Osteoblast (primary cell): ENCODE measurements at places on chromosomes 4 and X. TPM values are rescaled to one million over a fixed set of nuclear protein-coding genes. Genes with fewer than 3 reads are reported as not detected.

Gene H2BW2
- total RNA-seq, result not detected in 2 replicates

Gene PAGE5
- not detected in 2 replicates for total RNA-seq

Gene TEX13B
- total RNA-seq, result not detected in 2 replicates

Gene BEND2
- total RNA-seq, result not detected in 2 replicates

Gene GABRB1
- total RNA-seq, result not detected in 2 replicates

Gene MAGEB6
- not detected in 2 replicates for total RNA-seq

Gene RUFY3
- 82.5 and 90.2 TPM in 2 replicates for total RNA-seq

GRCh38 chr4:77040270-77040669 is 35.5 kb downstream of the CCNI start:
- DNase-seq, result no peak

- DNase-seq, result no peak
Observed at GRCh38 chrX:107683931-107684330, 55.6 kb downstream of the PRPS1 start.

DNA sequence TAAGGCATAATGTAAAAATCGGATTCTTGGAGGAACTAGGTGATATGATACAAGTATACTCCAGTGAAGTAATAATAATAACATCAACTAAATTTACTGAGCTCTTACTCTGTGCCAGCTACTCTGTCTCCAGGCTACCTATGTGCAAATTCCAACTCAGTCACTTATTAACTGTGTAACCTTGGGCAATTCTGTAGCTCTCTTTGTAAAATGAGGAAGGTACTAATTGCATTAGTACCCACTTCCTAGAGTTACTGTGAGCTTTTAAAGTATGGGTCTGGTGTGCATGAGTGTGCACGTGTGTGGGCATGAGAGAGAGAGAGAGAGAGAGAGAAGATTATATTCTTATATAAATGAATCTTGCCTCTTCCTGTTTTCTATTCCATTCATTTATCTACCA is 169.9 kb downstream of the KCNIP4 start:
- no peak for DNase-seq

DNA sequence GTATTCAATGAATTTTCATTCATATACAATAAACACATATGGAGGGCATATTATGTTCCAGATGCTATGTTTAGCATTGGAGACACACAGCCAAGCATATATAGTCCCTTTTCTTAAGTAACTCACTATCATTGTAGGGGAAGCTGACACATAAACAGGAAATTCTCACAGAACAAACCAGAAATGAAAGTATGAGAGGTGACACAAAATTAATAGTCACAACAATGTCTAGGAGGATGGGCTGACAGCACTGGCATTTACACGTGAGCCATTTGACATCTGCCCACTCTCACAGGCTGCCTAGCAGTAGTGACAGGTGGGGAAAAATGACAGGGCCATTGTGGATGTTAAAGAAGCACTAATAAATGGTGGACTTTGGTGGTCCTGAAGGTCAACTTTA is 2.6 kb upstream of the CNOT6L start:
- DNase-seq, result no peak

DNA sequence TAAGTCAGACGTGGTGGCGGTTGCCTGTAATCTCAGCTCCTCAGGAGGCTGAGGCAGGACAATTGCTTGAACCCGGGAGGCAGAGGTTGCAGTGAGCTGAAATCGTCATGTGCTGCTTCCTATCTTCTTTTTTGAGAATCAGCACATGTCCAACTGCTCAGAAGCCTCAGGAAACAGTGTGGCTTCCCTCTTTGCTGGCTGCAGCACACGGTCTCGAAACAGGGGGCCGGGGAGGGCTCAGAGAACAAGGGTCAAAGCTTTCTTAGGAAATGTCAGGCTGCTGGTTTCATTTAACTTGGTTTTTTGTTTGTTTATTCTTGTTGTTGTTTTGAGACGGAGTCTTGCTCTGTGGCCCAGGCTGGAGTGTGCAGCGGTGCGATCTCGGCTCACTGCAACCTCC is 31.3 kb downstream of the CRLF2 start:
- DNase-seq, result no peak

GRCh38 chr4:130608121-130608520 is 1512.2 kb downstream of the C4orf33 start:
- DNase-seq, result no peak

DNA sequence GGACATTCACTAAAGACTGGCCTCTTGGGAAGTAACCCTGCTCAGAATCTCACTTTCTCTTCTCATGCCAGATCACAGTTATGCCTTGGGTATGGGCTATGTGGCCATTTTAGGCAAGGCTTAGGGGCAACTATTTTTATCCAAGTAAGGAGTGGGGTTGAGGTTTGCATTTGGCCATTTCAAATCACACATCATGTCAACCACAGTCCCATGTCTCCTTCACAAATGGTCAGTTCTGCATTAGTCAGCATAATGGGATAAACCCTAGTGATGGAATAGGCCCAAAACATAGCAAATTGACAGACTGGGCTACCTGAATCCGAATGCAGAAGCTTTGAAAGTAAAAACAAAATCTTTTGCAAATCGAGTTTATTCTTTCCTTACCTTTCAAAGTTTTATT is 827 bp upstream of the RTL3 start:
- no peak for DNase-seq

- no peak for DNase-seq
Observed at GRCh38 chr4:15771216-15772058, 6.7 kb upstream of the CD38 start.

GRCh38 chrX:118780509-118780908 is 43.1 kb upstream of the ZCCHC12 start:
- DNase-seq, result no peak

- no peak for DNase-seq
Observed at GRCh38 chrX:75596178-75596577, 73.3 kb upstream of the ZDHHC15 start.

- peak; percentile 67 for DNase-seq
Observed at GRCh38 chr4:152680988-152681603, 1.3 kb upstream of the TMEM154 start.

GRCh38 chrX:46260499-46260898 is 284.7 kb downstream of the ZNF674 start:
- DNase-seq, result no peak

DNA sequence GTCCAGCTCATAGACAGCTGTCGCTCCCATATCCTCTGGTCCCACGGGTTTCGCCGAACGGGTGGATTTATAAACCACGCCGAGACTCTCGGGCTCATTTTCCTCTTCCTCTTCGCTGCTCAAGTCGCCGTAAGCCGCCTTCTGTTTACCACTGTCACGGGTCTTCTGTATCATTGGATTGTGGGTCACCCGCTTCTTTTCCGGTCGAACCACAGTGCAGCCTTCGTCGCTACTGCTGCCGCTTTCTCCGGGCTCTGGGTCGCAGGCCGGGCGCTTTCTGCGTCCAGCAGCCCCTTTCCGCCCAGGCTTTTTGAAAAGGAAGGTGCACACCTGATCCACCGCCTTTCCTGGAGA is 311 bp downstream of the RNF113A start:
- peak; percentile 68 for DNase-seq

DNA sequence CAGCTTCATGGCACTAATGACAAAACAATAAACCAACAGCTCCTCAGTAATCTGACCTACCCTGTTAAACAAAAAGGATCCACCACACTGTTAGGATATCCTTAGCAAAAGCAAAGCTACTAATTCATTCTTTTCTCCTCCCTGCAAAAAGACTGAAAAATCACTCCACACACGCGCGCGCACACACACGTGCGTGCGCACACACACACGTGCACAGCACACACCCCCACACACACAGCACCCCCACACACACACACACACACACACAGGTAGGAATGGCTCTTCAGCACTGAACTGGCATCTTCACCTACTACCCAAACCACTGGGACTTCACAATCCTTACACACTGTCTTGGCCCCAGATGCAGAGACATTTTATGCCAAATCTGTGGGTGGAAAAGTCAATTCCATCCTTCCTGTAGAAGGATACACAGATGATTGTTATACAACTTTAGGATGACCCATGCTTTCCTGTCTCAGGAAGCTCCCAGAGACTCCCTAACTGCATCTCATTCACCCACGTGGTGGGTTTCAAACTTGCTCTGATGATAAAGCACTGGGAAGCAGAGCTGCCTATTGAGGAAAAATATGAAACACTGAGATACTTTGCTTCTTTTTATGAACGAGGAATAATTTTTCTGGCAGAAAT is 102.5 kb downstream of the TSPAN5 start:
- peak; percentile 72 for DNase-seq

- DNase-seq, result no peak
Observed at GRCh38 chrX:155514225-155514624, 55.8 kb upstream of the F8A3 start.

- DNase-seq, result no peak
Observed at GRCh38 chr4:72109364-72109763, 77.6 kb downstream of the NPFFR2 start.

DNA sequence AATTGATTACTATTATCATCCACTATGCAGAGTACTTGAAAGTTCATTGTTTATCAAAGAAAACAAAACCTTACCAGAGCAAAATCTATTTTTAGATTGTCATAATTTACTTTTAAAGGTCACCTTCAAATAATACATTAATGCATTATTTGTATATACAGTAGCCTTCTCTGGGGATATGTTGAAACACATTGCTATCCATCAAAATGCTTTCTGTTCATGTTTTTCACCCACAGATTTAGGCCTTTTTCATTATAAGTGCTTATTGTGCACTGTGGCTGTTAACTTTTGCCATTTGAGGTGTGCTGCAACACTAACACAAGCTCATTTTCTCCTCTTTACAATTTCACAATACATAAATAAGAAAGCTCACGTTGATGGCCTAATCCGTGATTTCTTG is 74.1 kb upstream of the ANKRD50 start:
- DNase-seq, result no peak

- DNase-seq, result no peak
Observed at GRCh38 chr4:27894951-27895350, 1034.3 kb downstream of the STIM2 start.
